ENCODE measurements at places on chromosomes 13 and 19.

DNA sequence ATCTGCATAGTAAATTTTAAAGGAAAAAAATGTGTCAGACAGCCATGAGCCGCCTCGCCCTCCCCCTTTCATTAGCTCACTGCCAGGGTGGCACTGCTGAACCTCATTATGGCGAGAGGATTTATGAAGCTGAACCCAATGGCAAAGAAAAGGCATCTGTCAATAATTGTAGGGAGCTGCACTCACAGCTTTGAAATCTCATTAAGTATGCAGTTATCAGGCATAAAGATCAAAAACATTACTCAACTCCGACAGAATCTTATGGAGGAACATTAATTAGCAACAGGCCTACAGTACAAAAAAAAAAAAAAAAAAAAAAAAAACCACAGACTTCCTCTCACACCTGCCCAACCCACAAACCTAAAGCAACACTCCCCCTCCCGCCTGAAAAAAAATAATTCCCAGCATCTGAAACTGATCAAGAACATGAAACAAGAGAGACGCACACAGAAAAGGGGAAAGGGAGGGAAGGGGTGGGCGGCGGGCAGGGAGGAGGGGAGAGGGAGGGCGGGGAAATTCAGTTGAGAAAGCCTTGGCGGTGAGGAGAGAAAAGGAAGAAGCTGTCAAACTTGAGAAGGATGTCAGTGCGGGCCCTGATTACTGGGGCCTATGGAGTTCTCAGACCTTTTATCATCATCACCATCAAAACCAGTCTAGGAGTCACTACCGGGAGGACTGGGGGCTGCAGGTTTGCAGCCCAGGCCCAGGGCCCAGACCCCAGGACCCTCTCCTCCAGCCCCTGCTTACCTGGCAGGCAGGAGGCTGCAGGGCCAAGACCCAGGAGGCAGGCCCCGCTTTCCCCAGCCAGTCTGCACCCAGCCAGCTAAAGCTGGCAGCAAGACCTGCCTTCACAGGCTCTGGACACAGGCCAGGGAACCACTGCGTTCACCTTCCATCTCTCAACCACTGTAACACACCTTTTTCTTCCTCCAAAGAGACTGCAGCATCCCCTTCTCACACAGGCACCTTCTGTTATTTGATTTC, 8.9 kb downstream of the TSHZ3 start:
- DNase-seq, result peak; percentile 59

GRCh38 chr13:90238413-90238812, 1109.1 kb upstream of the MIR17HG start:
- DNase-seq, result no peak

- no peak for DNase-seq
Measured at GRCh38 chr19:1283207-1283916, 2.3 kb upstream of the EFNA2 start.

- DNase-seq, result no peak
Measured at GRCh38 chr13:62524498-62524897, 1108.8 kb upstream of the PCDH20 start.

GRCh38 chr19:36460046-36460445, 29.3 kb downstream of the ZNF566 start:
- DNase-seq, result no peak

DNA sequence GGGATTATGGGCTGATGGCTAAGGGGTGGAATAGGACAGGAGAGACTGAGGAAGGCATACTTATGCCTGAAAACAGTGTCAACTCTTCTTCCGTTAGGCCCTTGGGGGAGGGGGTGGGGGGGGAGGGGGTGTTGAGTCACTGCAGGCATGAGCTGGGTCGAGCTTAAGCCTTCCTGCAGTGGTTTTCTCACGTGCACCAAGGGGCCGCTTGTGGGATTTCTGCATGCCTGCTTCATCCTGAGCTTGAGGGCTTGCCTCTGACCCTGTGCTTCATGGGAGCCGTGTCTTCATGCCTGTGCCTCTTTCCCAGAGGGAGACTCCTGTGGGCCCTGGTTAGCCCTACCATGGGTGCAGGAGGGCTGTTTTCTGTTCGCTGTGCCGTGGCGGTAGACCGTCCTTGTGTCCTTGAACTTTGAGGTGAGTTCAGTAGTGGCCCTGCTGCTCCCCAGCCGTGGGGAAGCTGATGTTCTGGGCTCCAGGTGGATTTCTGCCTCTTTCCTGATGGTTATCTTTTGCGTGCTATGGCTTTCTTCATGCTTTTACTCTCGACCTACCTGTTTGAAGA, 186.1 kb downstream of the PCCA start:
- no peak for DNase-seq

GRCh38 chr13:37379841-37380240, 218.7 kb downstream of the POSTN start:
- DNase-seq, result no peak

DNA sequence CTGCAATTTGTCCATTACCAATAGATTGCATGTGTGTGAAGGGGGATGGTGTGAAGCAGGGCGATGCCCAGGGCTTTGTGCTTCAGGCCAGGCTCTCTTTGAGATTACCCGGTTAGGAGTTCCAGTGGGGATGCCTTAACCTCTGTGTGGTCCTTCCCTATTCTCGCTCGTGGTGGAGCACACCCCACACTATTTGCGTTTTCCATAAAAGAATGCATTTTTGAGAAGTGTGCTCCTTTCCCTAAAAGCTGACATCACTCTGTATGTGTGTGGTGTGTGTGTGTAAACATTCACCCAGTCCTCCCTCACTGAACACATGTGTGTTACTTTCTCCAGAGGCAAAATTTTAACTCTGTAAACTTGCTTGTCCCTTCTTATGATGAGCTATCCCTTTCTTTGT, 308.3 kb downstream of the SLC7A1 start:
- DNase-seq, result no peak

DNA sequence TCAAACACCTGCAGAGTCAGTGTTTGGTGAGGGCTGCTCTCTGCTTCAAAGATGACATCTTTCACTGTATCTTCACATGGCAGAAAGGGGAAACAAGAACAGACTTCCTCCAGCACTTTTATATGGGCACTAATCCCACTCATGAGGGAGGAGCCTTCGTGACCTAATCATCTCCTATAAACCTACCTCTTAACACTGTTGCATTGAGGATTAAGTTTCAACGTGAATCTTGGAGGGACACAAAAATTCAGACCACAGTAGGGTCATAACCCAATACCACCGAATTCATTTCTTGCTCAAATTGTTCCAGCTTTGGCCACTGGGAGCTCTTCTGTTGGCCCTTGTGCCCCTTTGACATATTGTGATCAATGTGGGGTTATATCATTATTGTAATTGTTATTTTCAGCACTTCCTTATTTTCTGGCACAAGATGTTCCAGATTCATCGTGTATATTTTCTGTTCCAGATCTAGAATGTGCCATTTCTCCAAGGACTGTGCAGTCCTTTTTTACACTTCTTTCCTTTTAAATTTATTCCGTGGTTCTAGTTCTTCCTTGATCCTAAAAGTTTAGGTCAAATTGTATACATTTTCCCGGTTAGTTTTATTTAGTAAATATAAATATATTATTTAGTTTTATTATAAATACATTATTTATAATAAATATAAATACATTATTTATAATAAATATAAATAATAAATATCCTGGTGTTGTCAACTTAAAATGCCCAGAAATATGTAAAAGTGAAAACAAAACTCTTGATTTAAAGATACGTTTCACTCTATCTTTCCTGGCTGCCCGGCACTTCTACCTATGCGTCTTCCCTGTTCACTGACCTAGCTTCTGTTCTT, 35.5 kb upstream of the IGFL4 start:
- no peak for DNase-seq

GRCh38 chr19:58538257-58539168, 5.4 kb upstream of the TRIM28 start:
- peak; percentile 31 for DNase-seq

DNA sequence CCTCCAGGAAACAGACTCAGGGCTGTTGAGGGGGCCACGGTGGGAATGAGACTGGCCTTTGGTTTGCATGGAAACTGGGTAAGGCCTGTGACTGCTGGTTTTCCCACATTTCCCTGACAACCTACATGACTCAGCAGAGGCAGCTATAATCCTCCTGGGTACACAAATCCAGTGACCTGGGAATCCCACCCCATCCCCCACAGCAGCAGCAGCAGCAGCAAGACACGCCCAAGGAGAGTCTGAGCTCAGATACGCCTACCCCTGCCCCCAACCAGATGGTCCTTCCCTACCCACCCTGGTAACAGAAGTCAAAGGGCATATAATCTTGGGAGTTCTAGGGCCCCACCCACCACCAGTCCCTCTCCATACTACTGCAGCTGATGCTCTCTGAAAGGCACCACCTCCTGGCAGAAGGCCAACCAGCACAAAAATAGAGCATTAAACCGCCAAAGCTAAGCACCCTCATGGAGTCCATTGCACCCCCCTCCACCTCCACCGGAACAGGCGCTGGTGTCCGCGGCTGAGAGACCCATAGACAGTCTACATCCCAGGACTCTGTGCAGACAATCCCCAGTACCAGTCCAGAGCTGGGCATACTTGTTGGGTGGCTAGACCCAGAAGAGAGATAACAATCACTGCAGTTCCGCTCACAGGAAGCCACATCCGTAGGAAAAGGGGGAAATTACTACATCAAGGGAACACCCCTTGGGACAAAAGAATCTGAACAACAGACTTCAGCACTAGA, 237.2 kb upstream of the SPRY2 start:
- DNase-seq, result no peak

DNA sequence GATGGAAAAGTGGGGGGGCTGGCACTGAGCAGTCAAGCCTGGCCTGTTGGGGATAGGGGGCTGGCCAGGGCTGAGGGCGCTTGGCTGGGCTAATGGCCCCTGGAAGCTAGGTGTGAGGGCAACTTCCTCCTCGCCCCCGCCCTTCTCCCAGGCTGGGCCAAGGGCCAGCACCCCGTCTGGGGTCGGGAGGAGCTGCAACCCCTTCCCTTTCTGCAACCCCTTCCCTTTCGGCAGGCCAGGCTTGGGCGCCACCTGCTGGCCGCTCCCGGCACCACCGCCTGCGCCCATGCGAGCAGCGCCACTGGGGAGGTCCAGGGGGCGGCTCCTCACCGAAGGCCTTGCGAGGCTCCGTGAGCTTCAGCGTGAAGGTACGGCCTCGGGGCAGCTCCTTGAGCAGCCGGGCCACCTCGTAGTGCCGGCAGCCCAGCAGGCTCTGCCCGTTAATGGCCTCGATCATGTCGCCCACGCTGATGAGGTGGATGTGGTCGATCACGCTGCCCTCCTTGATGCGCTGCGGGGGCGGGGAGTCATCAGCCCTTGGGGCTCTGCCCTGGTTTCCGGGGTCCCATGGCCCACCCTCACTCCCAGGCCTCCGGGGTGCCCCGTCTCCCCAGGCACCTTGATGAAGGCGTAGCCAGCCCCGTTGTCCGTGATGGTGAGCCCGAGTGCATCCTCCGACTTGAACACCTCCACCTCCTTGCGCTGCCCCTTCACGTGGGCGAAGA, 5.0 kb upstream of the PTGER1 start:
- peak; percentile 70 for DNase-seq

DNA sequence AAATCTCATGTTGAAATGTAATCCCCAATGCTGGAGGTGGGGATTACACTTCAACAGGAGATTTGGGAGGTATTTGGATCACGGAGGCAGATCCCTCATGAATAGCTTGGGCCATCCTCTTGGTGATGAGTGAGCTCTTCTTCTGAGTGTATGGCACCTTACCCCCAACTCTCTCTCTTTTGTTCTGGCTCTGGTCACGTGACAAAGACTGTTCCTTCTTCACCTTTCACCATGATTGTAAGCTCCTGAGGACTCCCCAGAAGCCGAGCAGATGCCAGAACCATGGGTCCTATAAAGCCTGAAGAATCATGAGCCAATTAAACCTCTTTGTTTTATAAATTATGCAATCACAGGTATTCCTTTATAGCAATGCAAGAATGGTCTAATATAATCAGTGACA, 684.2 kb downstream of the LIG4 start:
- DNase-seq, result no peak

DNA sequence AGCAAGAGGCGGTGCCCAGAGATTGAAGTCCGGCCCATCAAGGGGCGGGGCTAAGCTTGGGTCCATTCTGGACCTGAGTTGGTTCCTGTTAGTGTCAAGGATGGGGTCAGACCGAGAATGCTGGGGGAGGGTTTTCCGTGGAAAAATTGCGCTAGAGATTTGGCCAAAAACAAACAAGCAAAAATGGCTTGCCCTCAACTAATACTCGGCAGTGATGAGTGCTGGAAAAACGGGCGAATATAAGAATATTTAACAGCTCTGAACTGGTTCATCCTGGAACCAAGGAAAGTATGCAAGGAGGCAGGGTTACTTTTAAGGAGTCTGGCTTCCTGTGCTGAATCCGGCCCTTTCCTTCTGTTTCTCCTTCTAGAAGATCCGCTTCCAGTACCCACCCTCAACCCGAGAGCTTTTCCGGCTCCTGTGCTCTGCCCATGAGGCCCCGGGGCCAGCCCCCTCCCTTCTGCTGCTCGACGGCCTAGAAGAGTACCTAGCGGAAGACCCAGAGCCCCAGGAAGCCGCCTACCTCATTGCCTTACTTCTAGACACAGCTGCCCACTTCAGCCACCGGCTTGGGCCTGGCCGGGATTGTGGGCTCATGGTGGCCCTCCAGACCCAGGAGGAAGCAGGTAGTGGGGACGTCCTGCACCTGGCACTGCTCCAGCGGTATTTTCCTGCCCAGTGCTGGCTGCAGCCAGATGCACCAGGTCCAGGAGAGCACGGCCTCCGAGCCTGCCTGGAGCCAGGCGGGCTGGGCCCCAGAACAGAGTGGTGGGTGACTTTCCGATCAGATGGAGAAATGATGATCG, 880 bp downstream of the SWSAP1 start:
- DNase-seq, result peak; percentile 73

- DNase-seq, result no peak
Measured at GRCh38 chr13:30995331-30995730, 62.9 kb downstream of the TEX26 start.

DNA sequence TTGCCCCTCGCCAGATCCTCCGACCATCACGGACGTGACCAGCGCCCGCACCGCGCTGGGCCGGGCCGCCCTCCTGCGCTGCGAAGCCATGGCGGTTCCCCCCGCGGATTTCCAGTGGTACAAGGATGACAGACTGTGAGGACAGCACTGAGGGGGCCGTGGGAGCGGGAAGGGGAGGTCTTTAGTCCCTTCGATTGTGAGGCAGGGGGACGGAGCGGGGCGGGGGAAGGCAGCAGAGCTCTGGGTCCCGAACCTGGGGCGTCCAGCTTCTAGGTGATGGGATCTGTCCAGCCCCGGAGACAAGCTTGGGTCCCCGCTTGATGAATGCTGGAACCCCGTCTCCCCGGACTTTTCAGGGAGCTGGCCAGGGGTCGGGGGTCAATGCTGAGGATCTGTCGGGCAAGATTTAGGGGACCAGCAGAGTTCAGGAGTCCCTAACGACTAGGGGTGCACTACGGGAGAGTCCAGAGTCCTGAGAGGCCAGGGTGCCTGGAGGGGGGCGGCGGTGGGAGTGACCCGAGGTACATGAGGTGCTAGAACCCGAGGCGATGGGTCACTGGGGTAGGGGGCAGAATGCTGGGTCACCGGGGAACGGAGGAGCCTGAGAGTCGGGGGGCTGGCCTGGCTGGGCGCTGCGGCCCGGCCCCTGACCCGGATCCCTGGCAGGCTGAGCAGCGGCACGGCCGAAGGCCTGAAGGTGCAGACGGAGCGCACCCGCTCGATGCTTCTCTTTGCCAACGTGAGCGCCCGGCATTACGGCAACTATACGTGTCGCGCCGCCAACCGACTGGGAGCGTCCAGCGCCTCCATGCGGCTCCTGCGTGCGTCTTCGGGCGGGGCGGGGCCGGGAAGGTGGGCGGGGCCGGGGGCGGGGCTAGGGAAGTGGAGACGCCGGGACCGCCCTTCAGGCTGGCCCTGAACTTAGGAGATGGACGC, 14.6 kb downstream of the VSIG10L start:
- no peak for DNase-seq

- no peak for DNase-seq
Measured at GRCh38 chr13:51769455-51770127, 34.4 kb downstream of the DHRS12 start.

GRCh38 chr13:112510002-112510780, 77.8 kb downstream of the TUBGCP3 start:
- DNase-seq, result no peak

GRCh38 chr13:49498206-49498605, 2.5 kb downstream of the PHF11 start:
- DNase-seq, result no peak
